Stimulated activated CD4-positive, alpha-beta T cell treated with anti-CD3 and anti-CD28 coated beads, Interleukin-15, amount 100 ng/mL, for 1 hour (primary cell): ENCODE measurements at places on chromosomes 3 and 15.

DNA sequence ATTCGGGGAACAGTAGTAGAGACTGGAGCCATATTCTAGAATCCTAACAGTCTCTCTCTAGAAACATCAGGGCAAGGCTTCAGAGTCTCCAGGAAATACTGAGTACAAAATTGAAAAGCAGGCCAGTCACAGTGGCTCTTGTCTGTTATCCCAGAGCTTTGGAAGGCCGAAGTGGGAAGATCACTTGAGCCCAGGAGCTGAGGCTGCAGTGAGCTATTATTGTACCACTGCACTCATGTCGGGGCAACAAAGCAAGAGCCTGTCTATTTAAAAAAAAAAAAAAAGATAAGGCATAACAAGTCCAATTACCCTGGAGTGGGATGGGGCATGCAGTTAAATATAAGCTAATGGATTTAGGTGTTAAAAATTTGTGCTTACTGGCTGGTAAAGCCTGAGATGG, 79.0 kb downstream of the SEMA6D start:
- no peak for DNase-seq

GRCh38 chr3:128144512-128145187, 8.6 kb upstream of the EEFSEC start:
- no peak for DNase-seq

DNA sequence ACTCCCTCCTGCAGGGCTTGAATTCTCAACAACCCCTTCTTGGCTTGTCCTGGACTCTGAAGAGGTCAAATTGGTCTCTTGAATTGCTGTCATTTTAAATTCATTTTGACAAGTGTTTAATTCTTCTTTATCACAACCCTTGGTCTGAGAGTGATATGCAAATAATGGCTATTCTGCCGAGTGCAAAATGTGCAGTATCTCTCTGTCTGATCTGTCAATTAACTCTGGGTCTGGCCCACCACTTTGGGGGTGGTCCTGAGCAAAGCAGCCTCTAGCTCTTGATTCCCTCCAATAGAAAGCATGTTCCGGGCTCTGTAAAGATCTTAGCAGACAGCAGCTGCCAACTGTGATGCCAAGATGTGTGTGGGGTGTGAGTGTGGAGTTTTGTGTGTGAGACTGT, 2.2 kb upstream of the IGDCC3 start:
- DNase-seq = no peak

DNA sequence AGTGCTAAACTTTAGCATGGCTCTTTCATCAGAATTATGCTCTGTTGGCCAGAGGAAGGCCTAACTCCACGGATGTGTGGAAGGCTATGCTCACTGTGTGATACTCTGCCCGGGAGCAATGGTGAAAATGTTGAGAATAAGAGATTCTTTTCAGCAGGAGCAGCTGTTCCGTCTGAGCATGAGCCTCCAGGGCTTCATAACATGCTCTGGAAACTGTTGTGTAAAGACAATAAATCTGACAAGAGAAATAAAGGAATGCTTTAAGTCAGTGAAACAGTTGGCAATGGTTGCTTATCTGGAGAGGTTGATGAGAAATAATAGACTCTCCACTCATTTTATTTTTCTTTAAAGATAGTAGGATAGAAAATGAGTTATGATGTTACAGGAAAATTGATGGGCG, 269.8 kb downstream of the DIPK2A start:
- no peak for DNase-seq

GRCh38 chr3:42957573-42957972, 21.5 kb upstream of the GASK1A start:
- DNase-seq = no peak

DNA sequence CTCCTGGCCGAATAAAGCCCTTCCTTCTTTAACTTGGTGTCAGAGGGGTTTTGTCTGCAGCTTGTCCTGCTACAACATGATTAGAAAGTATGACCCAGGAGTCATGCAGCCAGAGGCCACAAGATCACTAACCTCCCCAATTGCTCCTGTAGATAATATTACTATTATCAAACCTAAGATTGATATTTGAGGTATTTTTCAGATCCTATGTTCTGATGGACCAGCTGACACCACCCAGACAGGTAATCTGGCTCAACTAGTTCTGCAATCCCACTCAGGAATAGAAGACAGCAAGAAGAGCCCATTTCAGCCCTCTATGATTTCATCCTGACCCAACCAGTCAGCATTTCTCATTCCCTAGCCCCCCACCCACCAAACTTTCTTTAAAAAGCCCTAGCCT, 23.3 kb upstream of the LIMD1 start:
- no peak for DNase-seq

DNA sequence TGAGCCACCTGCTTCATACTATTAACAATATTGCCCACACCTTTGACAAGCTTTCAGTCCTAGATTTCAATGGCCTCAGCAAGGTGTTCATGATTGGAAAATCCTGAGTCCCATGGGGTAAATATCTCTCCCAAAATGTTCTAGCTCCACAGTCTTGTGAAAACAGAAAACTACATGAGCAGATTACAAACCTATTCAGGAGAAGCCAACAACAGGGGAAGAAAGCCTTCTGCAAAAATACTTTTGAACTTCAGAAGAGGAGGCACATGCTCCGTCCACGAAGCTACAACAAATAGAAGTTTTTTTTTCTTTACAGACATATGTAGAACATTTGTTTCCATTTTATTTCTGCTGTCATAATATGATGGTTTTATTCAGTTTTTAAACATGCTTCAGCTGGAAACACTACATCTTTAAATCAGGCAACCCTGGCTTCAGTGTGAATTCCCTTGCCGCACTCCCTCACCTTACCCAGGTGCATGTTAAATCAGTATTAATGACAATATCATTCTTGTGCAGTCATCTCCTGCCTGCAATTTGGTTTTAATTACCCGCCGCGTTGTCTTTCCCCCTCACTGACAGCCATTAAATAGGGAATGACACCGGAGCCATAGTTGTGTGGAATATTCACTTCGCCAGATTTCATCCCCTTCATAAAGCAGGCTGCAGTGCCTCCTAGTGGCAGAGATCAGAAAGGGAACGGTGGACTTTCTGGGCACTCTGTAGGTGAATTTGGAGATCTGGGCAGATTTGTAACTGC, 725.5 kb upstream of the ARRDC4 start:
- no peak for DNase-seq

- DNase-seq = no peak
These were observed at the start of gene MORC1 for GRCh38 chr3:109117939-109118338. Gene MORC1, minus strand, starts transcription at chr3:109118134. Its CDS starts 75 bp downstream, at chr3:109118059.

GRCh38 chr3:64266983-64267382, 41.7 kb upstream of the PRICKLE2 start:
- no peak for DNase-seq

DNA sequence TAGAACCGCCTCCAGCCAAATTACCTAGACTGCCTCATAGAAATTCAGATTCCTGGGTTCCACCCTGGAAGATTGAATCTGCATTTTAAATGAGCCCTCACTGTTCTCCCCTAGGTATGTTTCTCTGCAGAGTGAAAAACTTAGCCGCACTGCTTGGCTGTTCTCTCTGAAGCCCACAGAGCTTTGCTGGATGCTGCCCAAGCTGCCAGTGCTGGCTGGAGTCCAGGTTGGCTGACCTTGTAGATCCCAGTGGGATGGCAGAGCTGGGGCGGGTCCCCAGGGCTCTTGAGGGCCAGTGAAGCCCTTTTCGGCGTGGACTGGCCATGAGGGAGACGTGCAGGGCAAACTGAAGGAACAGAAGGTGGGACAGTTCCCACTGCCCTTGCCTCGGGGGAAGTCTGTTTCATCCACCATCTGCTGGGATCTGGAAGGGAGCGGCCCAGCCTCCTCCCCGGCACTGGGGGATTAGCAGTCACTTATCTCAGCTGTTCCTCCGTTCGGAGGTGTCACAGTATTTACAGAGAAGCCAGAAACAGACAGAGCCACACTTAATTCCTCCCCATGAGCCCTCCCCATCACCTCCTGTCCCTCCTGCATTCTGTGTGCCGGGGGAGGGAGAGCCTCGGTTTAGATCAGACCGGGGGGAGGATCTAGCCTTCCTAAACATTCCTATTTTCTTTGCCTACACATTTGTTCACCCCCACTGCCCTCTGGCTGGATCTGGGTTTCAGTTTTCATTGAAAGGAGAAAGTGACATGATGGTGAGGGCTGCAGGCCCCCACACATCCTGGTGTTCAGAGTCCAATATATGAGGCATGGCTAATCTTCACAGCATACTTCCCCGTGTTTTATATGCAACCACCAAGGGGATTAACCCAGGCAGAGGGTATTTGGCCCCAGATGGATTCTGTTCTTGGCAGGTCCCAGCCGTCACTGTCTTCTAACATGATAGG, 4.1 kb upstream of the ACTC1 start:
- DNase-seq = no peak

GRCh38 chr15:40929660-40930429, 705 bp downstream of the DLL4 start:
- DNase-seq = no peak

GRCh38 chr3:50174947-50175524, 16.4 kb upstream of the GNAT1 start:
- DNase-seq = no peak

DNA sequence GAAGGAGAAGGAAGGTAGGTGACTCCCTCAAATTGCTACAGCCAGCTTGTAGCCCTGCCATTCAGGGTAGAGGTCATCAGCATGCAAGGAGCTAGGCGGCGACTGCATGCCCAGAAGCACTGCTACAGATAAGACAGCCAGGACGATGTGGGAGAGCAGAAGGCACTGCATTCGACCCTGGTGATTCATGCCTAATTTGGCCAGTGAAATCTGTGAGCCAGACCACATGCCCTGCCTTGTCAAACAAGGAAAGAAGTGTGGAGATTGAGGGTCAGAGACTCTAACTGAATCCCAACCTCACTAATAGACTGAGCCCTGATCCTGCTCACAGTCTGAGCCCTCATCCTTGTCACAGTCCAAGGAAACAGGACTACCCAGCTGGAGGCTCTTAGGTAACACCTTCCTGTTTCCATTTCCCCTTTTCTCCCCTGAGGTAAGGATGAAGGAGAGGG, 86.6 kb downstream of the LINGO1 start:
- DNase-seq = no peak

- no peak for DNase-seq
These were observed 181.7 kb upstream of the ANKRD28 start for GRCh38 chr3:15979495-15979894.

GRCh38 chr3:194298331-194299227, 52.5 kb downstream of the CPN2 start:
- no peak for DNase-seq

DNA sequence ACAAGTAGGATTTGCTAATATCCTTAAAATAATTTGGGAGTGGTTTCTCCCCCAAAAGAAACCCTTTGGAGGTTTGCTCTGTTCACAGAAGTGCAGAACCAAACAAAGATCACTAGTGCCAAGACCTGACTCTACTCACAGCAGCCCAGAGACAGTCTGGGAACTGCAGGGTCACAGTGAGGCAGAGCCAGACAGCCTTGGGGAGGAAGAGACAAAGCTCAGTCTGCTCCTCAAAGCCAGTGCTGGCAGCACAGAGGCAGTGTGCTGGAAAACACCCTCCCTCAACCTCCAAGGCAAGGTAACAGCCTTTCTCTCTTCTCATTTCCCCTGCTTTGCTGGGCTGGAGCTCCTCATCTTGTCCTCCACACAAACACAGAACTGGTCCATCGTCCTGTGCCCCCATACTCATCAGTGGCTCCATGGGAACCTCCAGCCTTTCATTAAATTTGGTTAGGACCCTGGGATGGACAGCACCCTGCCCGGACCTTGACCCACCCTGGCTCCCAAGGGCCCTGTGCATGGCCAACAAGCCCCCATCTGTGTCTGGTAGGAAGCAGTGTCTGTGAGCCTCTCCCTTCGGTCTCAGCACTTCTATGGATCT, 12.6 kb downstream of the RAB6B start:
- no peak for DNase-seq

DNA sequence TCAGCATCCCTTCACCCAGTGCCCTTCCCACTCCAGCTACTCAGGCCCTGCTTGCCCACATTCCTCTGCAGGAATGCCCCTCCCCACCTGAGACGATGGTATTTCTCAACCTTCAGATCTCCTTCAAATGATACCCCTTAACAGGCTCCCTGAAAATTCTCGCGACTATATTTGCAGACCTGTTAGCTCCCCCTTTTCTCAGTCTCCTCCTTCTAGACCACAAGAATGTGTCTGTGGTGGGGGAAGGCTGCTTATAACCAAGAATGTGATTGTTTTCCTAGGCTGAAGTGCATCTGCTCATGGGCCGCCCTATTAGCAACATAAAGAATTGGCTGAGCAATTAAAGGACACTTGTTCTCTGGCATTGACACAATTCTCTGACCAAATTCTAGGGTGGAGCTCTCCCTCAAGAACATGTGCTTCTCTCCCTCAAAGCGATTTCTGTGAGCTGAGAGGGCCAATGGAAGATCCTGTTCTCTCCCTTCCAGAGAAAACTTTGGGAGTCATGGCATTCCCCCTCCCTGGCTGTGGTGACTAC, 19.1 kb upstream of the LIMD1 start:
- no peak for DNase-seq

DNA sequence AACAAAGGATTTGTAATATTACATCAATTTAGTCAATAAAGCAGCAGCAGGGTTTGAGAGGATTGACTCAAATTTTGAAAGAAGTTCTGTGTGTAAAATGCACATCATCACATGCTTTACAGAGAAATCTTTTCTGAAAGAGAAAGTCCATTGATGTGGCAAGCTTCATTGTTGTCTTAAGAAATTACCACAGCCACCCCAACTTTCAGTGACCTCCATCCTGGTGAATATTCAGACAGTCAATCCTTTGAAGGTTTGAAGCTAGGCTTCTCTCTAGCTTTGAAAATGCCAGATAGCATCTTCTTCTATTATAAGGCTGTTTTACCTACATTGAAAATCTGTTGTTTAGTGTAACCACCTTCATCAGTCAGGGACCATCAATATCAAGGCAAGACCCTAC, 51.8 kb upstream of the SETMAR start:
- no peak for DNase-seq

GRCh38 chr3:197023241-197023997, 6.2 kb downstream of the MELTF start:
- no peak for DNase-seq

- DNase-seq = no peak
These were observed 43.9 kb downstream of the EOMES start for GRCh38 chr3:27678234-27678633.

GRCh38 chr3:122409446-122409845, 6.4 kb downstream of the WDR5B start:
- no peak for DNase-seq

DNA sequence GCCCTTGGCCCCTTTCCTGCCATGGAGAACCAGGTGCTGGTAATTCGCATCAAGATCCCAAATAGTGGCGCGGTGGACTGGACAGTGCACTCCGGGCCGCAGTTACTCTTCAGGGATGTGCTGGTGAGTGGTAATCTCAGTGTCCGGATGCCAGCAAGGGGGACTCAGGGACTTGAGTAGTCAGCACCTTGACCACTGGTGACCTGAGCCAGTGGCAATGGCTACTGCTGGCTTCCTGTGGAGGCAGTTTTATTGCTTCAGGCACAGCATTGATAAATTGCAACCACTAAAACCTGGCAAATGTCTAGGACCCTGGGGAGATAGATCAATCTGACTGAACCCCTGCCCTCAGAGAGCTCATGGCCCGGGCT, 830 bp downstream of the MAP2K5 start:
- DNase-seq = no peak

- DNase-seq = no peak
These were observed 172.4 kb upstream of the SLC2A2 start for GRCh38 chr3:171198781-171199472.
